Stimulated activated CD8-positive, alpha-beta memory T cell treated with anti-CD3 and anti-CD28 coated beads, Interleukin-12 subunit alpha, Interleukin-12 subunit beta, amount 100 ng/mL, for 4 hours (primary cell): ENCODE measurements at places on chromosomes 3 and 15.

GRCh38 chr3:117699058-117699457, 989.5 kb downstream of the TUSC7 start:
- no peak for DNase-seq

- no peak for DNase-seq
These were observed 95.8 kb upstream of the CTDSPL start for GRCh38 chr3:37765591-37766488.

GRCh38 chr15:98937413-98938104, 70.0 kb downstream of the PGPEP1L start:
- DNase-seq: no peak

GRCh38 chr15:55942332-55942731, 51.1 kb downstream of the NEDD4 start:
- DNase-seq: no peak

- DNase-seq: no peak
These were observed 33.3 kb downstream of the NPTN start for GRCh38 chr15:73599934-73600333.

DNA sequence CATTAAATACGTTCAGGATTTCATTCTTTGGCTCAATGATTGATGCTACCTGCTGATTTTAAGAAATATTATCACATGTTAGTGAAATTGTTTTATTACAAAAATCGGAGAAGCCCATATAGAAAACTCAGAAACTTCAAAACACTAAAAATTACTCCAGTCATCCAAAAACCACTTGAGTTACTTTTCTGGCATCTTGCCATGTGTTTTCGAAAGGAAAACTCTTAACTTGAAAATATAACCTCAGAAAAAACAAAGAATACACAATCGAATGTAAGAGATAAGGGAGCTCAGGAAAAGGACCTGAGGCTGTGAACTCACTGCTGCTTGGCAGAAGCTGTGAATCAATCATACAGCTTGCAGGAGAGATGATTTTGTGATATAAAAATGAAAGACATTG, 151.3 kb upstream of the SLITRK3 start:
- no peak for DNase-seq

DNA sequence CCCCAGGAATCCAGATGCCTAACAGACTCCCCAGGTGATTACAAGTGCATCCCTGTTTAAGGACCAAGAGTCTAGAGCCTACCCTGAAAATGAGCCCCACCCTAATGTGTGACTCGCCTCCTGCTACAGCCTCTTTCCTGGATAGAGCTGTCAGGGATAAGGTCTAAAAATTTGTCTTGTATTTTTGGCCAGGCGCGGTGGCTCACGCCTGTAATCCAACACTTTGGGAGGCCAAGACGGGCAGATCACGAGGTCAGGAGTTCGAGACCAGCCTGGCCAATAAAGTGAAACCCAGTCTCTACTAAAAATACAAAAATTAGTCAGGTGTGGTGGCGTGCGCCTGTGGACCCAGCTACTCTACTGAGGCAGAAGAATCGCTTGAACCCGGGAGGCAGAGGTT, 11.2 kb downstream of the TMC3 start:
- no peak for DNase-seq
